CD8-positive, alpha-beta memory T cell (primary cell): ENCODE measurements at places on chromosomes 4 and X. TPM values are rescaled to one million over a fixed set of nuclear protein-coding genes. Genes with fewer than 3 reads are reported as not detected.

The RPS3A gene
- 2,661 TPM for total RNA-seq

- no peaks in the 10 kb centered on the region for H3K4me1 ChIP-seq
- H3K27me3 ChIP-seq: no peaks in the 10 kb centered on the region
- H3K36me3 ChIP-seq: no peaks in the 10 kb centered on the region
- peak; percentile 26 for DNase-seq
These were observed 1577.0 kb upstream of the TENM3 start for GRCh38 chr4:180665994-180666824.

DNA sequence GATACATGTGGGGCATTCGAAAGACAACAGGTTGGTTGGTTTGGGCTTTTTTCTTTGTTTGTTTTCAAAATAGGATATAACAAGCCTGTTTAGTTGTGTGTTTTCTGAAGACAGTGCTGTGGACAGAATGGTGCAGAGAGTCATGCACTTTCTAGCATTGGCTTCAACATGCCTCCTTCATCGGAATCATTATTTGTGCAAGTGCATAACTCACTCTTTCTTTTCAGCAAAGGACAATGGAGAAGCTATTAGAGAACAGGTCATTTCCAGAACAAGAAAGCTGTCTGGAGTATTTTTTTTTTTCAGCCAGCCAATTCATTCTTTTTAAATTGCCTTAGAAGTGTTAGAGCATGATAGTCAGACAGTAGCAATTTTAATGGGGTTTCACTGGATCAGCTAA is 225.8 kb downstream of the STK32B start:
- H3K4me3 ChIP-seq: no peak overlapping the region
- H3K27me3 ChIP-seq: no peaks in the 10 kb centered on the region
- H3K27ac ChIP-seq: no peak overlapping the region
- no peak for DNase-seq
- no peaks in the 10 kb centered on the region for H3K4me1 ChIP-seq
- no peaks in the 10 kb centered on the region for H3K36me3 ChIP-seq

DNA sequence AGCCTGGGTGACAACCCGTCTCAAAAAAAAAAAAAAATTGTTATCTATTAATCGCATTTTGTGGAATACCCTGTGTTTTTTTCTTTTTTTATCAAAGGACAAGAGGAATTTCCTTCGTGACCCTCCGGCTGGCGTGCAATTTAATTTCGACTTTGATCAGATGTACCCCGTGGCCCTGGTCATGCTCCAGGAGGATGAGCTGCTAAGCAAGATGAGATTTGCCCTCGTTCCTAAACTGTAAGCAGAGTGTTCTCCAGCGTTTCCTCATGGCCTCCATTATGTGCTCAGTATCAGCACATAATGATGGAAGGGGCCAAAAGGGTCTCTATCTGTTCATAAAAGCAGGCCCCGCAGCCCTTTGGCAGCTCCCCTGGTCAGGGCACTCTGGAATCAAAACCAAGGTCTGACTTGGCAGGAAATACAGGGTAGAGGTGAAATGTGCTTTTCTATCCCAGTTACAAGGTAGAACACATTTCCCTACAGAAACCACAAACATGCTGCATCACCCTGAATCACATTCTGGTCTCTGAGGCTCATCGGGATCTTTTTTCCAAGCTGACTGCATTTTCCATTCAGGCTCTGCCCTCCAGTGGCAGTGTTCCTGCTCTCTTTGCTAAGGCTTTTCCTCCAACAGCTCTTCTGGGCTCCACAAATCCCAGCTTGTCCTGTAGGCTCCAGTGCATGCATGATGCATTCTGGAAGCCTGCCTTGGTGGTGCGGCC is 24.4 kb downstream of the SYAP1 start:
- no peak for DNase-seq
- no peak overlapping the region for H3K27ac ChIP-seq
- no peaks in the 10 kb centered on the region for H3K36me3 ChIP-seq
- H3K27me3 ChIP-seq: no peaks in the 10 kb centered on the region

- H3K4me3 ChIP-seq: no peak overlapping the region
- no peaks in the 10 kb centered on the region for H3K36me3 ChIP-seq
- DNase-seq: no peak
- no peak overlapping the region for H3K27ac ChIP-seq
These were observed 176.6 kb upstream of the EMCN start for GRCh38 chr4:100694467-100694866.

The PRMT9 gene
- total RNA-seq: 5.5 TPM

DNA sequence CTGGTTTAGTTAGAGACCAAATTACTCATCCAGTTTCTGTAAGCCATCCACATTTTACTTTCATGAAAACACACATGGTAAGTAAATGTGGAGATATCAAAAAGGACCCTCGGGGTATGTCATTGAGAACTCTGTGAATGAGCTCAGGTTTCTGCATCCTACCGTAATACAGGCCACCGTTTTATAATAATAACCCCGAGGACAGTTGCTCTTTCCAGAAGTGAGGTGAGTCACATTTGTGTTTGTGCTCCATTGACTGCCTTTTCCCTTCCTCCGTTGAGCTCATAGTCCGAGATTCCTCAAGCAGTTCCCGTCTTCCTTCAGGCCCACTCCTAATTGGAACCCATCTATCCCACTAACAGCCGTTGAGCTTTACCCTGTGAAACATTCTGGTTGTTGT is 95.3 kb downstream of the GRID2 start:
- no peak for DNase-seq
- H3K36me3 ChIP-seq: no peaks in the 10 kb centered on the region
- H3K27me3 ChIP-seq: no peaks in the 10 kb centered on the region
- no peak overlapping the region for H3K4me3 ChIP-seq
- no peaks in the 10 kb centered on the region for H3K4me1 ChIP-seq
- no peak overlapping the region for H3K27ac ChIP-seq

The PROM1 gene
- total RNA-seq: not detected

DNA sequence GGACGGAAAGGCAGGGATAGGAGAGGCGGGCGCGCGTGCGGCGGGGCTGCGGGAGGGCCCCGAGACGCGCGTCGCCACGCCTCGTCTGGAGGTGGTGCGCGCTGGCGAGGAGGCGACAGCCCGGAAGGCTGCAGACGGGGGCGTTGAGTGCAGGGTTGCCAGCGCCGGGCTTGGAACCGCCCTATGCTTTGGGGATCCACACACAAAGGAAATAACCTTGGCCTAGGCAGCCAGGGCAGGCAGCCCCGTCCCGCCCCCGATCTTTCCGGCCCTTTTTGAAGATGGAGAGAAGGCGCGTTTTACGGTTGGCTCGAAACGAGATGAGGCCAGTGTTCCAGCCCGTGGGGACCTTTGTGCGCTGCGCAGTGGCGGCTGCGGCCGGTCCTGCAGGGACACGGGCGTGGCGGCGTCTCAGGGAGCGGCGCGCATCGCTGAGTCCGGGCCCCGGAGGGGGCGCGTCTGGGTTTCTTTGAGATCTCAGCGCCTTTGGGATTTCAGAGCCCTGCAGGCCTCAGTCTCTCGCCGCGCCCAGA is 50.8 kb upstream of the TRIM2 start:
- peak overlapping the region; percentile 70 for H3K4me3 ChIP-seq
- peaks cover 13% of the 10 kb centered on the region for H3K4me1 ChIP-seq
- H3K36me3 ChIP-seq: no peaks in the 10 kb centered on the region
- DNase-seq: peak; percentile 70
- H3K27me3 ChIP-seq: no peaks in the 10 kb centered on the region

DNA sequence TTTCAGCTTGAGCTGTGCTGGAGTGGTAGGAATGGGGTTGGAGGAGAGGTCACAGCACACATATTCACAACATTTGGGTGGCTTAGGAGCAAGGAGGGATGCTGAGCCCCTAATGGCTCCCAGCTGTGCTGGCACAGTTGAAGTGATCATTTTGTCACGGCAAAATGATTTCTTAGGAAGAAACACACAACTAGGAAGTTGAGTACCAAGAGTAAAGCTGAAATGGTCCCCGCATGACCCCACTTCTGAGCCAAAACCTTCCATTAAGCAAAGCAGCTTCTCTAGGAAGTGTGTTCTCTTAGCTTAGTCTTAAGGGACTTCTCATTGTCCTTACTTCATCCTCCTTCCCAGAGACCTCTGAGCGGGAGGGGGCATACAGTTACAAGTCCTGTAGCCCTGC is 12.6 kb downstream of the CAPN6 start:
- no peak overlapping the region for H3K27ac ChIP-seq
- no peaks in the 10 kb centered on the region for H3K27me3 ChIP-seq
- no peaks in the 10 kb centered on the region for H3K36me3 ChIP-seq
- no peak for DNase-seq
- H3K4me3 ChIP-seq: no peak overlapping the region
- no peaks in the 10 kb centered on the region for H3K4me1 ChIP-seq

DNA sequence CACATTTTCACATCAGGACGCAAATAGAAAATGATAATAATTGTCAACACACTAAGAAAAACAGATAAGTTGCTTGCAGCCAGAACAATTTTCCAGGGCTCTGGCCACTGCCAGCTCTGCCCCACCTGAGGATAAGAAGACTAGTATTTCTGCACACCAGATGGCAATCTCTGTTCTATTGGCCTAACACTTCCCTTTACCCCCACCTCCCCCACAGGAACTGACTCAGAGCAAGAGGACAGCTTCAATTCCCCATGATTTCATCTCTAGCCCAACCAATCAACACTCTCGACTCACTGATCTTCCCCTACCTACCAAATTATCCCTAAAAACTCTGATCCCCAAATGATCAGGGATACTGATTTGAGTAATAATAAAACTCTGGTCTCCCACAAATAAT is 164.0 kb downstream of the SMARCA1 start:
- no peaks in the 10 kb centered on the region for H3K36me3 ChIP-seq
- no peak overlapping the region for H3K4me3 ChIP-seq
- no peak for DNase-seq
- H3K27ac ChIP-seq: no peak overlapping the region

- no peak for DNase-seq
- H3K27me3 ChIP-seq: no peaks in the 10 kb centered on the region
- no peaks in the 10 kb centered on the region for H3K4me1 ChIP-seq
- no peaks in the 10 kb centered on the region for H3K36me3 ChIP-seq
- H3K4me3 ChIP-seq: no peak overlapping the region
These were observed 31.0 kb downstream of the SLC9B1 start for GRCh38 chr4:102988429-102989020.

The OPRPN gene
- total RNA-seq: not detected

- no peaks in the 10 kb centered on the region for H3K27me3 ChIP-seq
- no peak overlapping the region for H3K27ac ChIP-seq
- H3K36me3 ChIP-seq: no peaks in the 10 kb centered on the region
These were observed 216.6 kb downstream of the KDR start for GRCh38 chr4:54908763-54909162.

The MAP3K15 gene
- total RNA-seq: 0.28 TPM

GRCh38 chrX:50165727-50166126 is 35.1 kb downstream of the AKAP4 start:
- DNase-seq: no peak
- no peak overlapping the region for H3K27ac ChIP-seq
- H3K4me1 ChIP-seq: no peaks in the 10 kb centered on the region
- H3K4me3 ChIP-seq: no peak overlapping the region

GRCh38 chr4:106266201-106266600 is 49.8 kb downstream of the TBCK start:
- H3K27me3 ChIP-seq: no peaks in the 10 kb centered on the region
- no peak overlapping the region for H3K4me3 ChIP-seq
- no peak overlapping the region for H3K27ac ChIP-seq
- no peaks in the 10 kb centered on the region for H3K36me3 ChIP-seq
- no peaks in the 10 kb centered on the region for H3K4me1 ChIP-seq
- DNase-seq: no peak

DNA sequence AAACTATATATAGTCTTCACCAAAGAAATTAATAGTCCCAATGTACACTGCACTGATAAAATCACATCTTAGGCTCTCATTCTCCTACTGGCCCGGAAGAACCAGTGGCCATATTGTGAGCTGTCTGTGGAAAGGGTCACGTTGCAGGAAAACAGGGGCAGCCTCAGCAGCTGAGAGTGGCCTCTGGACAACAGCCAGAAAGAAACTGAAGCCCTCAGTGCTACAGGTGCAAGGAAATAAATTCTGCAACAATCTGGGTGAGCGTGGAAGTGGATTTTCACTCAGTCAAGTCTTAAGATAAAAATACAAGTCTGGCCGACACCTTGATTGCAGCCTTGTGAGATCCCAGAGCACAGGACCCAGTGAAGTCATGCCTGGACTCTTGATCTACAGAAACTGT is 3.2 kb upstream of the SLC25A14 start:
- H3K4me3 ChIP-seq: no peak overlapping the region
- no peaks in the 10 kb centered on the region for H3K36me3 ChIP-seq
- no peak for DNase-seq
- H3K27me3 ChIP-seq: no peaks in the 10 kb centered on the region

DNA sequence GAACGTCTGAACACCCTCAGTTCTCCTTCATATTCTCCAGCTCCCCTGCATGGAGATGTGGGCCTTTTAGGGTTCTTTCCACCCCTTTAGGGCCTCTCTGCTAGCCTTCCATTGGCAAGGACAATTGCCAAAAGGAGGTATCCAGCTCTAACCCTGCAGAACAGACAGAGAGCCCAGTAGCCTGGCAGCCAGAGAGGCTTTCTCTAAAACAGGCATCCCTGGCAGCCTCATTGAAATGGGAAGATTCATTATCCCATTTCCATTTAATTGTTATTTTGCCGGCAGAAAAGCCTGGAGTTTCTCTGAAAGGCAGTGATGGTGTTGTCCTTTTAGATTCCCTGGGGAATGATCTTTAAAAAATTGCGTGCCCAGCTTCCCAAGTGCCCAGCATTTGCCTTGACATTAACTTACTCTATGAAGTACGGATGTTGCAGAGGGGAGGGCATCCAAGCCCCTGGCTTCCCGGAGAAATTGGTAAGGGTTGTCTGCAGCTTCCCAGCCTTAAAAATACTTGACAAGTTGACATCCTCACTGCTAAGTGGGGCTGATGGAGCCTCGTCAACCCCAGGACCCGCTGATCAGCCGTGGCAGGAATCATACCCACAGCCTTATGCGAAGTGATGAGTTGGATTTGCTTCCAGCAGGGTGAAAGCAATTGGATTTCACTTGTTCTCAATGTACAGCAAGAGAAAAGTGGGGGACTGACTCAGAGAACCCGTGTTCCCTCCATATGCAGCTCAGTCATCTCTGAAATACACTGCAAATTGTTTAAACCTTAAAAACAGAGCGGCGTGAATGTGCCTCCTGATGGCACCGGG is 244.1 kb downstream of the CRLF2 start:
- H3K4me1 ChIP-seq: no peaks in the 10 kb centered on the region
- no peaks in the 10 kb centered on the region for H3K36me3 ChIP-seq
- H3K4me3 ChIP-seq: no peak overlapping the region
- H3K27ac ChIP-seq: no peak overlapping the region
- no peaks in the 10 kb centered on the region for H3K27me3 ChIP-seq

DNA sequence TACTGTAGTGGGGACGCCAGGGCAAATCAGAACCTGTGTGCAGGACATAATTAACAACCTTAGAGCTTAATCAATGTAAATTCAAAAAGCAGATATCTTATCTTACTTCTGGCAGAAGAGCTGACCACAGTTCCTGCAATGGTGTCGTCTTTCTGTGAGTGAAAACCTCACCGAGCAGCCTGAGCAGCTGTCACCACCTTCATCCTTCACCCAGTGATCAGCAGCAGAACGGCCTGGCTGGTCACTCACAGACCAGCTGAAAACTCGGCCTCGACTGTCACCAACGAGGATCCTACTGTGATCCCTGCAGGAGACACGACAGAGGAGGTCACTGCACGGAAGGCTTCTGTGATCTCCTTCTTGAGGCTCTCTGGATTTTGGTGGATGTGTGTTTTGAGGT is 94.2 kb downstream of the CDS1 start:
- no peaks in the 10 kb centered on the region for H3K4me1 ChIP-seq
- DNase-seq: no peak
- no peaks in the 10 kb centered on the region for H3K27me3 ChIP-seq
- no peak overlapping the region for H3K27ac ChIP-seq
- H3K36me3 ChIP-seq: no peaks in the 10 kb centered on the region

The GATA1 gene
- total RNA-seq: not detected
